ENCODE measurements at places on chromosomes 6 and 20. TPM values are rescaled to one million over a fixed set of nuclear protein-coding genes. Genes with fewer than 3 reads are reported as not detected.

DPPA5 gene
- not detected for total RNA-seq

SOX4 gene
- 127 TPM for total RNA-seq

SLC17A2 gene
- not detected for total RNA-seq

NOX3 gene
- not detected for total RNA-seq

SRMS gene
- total RNA-seq: not detected

SPDEF gene
- total RNA-seq: not detected

TPBG gene
- total RNA-seq: 9.0 TPM

LY6G6F gene
- not detected for total RNA-seq

FRS3 gene
- 4.4 TPM for total RNA-seq

TREM1 gene
- not detected for total RNA-seq

KIF25 gene
- total RNA-seq: not detected

RPS6KA2 gene
- total RNA-seq: 72.6 TPM

- no peak for DNase-seq
Measured at GRCh38 chr6:121879149-121879548, 443.7 kb downstream of the GJA1 start.

DNA sequence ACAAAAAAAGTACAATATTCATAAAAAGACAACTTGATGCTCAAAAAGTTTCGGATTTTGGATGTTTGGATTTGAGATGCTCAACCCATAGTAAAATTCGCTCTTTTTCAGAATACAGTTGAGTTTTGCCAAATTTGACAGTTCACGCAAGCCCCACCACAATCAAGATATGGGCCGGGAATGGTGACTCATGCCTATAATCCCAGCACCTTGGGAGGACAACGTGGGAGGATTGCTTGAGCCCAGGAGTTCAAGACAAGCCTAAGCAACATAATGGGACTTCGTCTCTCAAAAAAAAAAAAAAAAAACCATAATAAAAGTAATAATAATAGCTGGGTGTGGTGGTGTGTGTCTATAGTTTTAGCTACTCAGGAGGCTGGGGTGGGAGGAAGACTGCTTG is 51.3 kb downstream of the PHF20 start:
- DNase-seq: no peak

- no peak for DNase-seq
Measured at GRCh38 chr6:135191508-135192255, 10.6 kb downstream of the MYB start.

DNA sequence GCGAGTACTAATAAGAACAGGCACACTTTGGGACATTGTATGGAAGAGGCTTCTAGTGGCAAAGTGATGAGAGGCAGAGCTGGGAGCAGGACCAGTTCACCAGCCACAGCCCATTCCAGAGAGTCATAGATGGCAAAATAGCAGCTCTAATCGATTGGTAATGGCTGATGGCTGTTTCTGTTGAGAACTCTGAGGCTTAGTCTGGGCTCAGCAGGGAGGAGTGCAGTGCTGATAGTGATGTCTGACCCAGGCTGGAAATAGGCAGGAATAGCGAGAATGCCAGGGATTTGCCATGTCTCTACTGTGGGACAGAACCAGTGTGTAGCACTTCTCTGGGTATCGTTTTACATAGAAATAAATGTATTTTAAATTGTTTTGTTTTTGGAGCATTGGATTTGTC is 620.0 kb upstream of the FLRT3 start:
- no peak for DNase-seq

DNA sequence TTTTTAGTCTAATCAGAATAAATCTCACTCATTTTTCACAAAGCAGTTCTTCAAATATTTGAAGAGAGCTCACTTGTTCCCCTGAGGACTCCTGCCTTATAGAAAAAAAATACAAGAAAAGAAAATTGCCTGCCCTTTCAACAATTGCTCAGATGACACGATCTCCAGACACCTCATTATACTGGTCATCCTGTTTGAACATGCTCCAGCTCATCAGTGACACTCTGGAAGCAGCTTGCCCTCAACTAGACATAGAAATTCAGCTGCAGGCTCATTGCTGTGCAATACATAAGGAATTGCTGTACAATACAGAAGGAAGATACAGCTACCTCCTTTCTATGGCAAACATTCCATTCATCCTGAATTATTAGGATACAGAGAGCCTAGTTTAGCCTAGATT is 73.1 kb downstream of the OPN5 start:
- no peak for DNase-seq

GRCh38 chr6:14459315-14459714 is 341.7 kb downstream of the CD83 start:
- no peak for DNase-seq

DNA sequence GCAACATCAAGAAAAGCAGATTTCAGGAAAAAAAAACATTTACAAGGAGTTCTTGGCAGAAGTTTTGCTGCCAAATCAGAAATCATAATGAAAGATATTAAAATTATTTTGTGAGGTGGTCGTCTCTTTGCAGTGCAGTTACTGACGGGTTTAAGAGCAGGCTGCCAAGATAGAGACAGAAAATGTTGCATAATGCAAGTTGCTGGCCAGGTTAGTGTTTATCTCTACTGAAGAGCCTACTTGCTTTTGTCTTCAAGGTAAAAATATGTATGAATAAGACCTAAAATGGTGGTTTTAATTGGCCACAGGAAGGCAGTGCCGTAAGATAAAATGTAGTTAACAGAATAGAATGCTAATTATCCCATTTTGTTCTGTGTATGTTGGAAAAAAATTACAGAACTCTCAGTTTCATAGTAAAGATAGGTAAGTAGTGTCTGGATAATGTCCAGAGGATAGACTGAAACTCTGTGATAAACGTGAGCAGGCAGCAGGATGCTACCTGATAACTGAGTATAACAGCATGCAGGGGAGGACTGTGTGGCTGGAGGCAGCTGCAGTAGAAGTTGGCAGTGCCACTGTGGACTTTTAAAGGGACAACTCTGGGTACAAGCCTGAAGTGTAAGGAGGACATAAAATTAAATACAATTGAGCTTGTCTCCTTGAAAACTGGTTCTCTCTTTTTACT is 13.9 kb downstream of the FOXO3 start:
- no peak for DNase-seq

DNA sequence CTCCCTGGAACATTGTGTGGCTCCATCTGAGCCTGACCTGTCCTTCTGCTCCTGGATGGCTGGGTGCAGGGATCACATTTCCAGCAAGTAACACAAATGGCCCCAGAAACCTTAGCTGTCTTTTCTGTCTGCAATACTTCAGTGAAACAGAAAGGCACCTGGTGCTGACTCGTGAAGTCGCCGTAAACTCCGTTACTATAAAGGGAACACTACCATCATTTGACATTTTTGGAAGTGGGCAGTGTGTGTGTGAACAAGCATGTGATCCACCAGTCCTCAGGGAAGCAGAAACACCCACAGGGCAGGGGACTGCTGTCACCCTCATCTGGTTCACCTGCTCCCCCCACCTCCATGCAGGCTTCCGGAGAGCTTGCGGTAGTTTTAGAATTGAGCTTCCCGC is 23.9 kb downstream of the SERPINB6 start:
- DNase-seq: no peak

GRCh38 chr20:4919047-4919704 is 82.1 kb downstream of the SLC23A2 start:
- no peak for DNase-seq

DNA sequence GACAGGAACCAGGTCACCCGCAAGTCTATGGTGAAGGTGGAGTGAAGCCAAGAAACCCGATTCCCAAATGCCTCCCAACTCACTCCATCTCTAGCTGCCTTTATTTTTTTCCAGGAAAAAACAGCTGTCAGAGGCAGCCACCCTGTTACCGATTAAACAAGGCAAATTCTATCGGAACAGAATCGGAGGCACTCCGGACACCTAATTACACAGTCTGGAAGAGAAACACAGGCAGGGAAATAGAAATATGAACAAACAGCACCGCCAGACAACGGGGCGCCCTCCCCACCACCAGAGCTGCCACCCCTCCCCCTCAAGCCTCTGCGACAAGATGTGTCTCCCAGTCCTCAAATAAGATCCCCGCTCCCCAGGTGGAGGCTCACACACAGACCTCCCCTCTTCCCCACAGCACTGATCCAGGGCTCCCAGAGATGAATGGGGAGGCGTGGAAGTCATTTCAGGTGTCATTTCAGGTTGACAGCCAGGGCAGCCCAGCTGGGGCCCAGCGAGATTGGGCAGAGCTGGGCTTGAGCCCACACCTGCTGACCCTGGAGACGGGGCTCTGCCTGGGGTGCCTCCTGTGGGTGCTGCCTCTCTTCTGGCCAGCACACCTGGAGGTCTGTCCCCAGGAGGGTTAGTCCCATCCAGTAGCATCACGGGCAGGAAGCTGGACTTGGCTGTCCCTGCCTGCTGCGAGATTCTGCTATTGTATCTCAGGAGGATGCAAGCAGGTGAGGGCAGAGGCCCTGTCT is 19.8 kb upstream of the VSTM2L start:
- no peak for DNase-seq

GRCh38 chr6:34115403-34115795 is 30.5 kb downstream of the GRM4 start:
- peak; percentile 7 for DNase-seq

GRCh38 chr6:40408786-40409542 is 178.2 kb downstream of the LRFN2 start:
- DNase-seq: no peak

DNA sequence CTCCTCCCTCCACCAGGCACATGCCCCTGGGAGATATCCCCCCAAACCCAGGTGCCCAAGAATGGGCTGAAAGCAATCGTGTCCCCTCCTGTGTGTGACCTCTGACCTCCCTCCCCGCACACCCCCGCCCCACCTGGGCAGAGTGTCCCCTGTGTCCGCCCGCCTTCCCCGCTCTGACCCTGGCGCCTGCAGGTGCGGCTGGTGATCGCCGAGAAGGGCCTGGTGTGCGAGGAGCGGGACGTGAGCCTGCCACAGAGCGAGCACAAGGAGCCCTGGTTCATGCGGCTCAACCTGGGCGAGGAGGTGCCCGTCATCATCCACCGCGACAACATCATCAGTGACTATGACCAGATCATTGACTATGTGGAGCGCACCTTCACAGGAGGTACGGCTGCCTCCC is 9.9 kb downstream of the GDAP1L1 start:
- DNase-seq: no peak
